ENCODE measurements at places on chromosomes 7 and 10.

- no peak for DNase-seq
These were observed 42.0 kb upstream of the CACNB2 start for GRCh38 chr10:18098201-18098600.

DNA sequence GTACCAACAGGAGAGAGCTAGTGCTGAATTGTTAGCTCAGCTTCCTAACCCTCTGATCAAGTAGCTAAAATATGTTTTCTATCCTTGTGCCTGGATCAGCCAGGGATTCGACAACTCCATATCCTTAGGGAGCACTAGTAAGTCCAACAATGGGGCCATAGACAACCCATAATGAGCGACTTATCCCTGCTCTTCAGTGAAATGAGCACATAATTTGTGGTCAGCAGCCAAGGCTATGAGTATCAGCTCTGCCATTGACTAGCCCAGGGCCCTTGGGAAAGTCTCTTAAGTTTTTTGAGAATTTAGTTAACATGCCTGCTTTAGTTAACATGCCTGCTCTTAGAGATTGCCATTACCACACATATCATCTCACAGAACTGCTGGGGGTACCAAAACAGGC is 39.3 kb downstream of the COL1A2 start:
- no peak for DNase-seq

- no peak for DNase-seq
These were observed 29.1 kb downstream of the ZC3HC1 start for GRCh38 chr7:130022115-130022514.

DNA sequence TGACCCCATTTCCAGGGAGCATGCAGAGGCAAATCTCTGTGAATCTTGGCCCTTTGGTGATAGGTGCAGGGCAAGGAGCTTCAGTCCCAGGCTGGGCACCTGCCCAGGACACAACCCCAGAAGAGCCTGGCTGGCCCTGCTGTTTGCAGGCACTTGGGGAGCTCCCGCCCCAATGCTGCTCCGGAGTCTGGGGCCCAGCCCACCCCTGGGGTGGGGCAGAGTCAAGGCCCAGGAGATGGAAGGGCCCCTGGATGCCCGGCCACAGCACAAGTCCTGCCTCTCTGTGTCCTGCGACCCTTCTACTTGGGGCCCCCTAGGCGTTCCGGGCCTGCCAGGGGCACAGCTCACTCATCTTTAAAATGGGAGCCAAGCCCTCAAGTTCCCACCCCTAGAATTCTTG is 24.7 kb downstream of the PDGFA start:
- DNase-seq = no peak

- DNase-seq = no peak
These were observed 10.5 kb downstream of the CAV2 start for GRCh38 chr7:116509982-116510579.

DNA sequence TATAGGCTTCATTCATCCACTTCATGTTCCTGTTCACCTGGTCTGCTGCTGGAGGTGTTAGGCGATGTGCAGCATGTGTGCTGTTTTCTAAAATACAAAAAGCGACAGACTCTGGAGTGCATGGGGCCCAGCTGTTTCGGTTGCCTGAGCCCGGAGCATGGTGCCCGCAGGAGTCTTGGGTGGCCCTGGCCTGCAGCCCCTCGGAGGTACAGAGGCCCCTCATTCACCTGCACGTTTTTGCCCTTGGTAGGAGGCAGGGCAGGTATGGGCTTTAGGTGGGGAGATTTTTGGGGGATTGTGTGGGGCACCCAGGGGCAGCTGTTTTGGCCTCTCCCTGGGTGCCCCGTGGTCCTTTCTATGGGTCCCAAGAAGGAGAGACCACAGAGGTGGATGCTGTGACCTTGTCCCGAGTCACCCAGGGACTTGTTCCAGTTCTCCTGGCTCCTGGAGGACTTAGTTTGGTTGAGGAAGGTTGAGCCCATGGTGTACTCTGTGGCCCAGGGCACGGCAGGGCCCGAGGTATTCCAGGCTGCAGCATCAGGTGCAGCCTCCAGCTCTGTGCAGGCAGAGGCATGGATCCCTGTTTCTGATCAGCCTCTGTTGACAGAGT is 130.7 kb downstream of the TRRAP start:
- DNase-seq = no peak

DNA sequence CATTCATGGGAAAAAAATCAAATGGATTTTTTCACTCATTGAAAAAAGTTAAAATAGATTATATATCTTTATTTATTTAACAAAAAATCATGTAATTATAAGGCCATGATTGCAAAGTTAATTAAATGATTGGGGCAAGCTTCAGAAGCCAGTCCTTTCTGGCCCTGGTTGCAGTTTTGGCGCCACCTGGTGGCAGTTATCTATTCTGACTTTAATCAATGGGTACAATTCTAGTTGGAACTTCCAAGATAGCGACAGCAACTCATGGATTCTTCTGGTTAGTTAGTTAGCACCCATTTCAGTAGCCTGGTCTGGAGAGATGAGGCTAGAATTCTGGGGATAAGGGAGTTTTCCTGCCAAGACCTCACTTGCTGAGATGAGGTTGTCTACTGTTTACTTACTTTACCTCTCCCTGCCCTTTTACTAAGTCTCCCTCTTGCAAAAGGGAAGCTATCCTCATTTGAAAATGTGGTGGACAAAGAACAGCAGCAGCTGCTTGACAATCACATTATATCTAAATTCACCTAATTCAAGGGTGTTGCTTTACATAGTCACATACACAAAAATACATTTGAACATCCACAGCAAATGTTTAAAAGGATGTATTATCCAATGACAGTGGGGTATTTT is 42.3 kb downstream of the NOC3L start:
- peak; percentile 70 for DNase-seq

- no peak for DNase-seq
These were observed 28.9 kb upstream of the MRPS33 start for GRCh38 chr7:141043616-141044015.

GRCh38 chr10:12390733-12391132 is 41.4 kb downstream of the CAMK1D start:
- no peak for DNase-seq

- no peak for DNase-seq
These were observed 19.5 kb upstream of the GFRA1 start for GRCh38 chr10:116292493-116292892.

All from neural crest cell (in vitro differentiated cells).